ENCODE measurements at places on chromosomes 7 and 10.

- DNase-seq: no peak
Observed at GRCh38 chr7:3551536-3551935, 250.5 kb downstream of the SDK1 start.

- no peak for DNase-seq
Observed at GRCh38 chr10:42578019-42578418, 60.4 kb downstream of the ZNF33B start.

DNA sequence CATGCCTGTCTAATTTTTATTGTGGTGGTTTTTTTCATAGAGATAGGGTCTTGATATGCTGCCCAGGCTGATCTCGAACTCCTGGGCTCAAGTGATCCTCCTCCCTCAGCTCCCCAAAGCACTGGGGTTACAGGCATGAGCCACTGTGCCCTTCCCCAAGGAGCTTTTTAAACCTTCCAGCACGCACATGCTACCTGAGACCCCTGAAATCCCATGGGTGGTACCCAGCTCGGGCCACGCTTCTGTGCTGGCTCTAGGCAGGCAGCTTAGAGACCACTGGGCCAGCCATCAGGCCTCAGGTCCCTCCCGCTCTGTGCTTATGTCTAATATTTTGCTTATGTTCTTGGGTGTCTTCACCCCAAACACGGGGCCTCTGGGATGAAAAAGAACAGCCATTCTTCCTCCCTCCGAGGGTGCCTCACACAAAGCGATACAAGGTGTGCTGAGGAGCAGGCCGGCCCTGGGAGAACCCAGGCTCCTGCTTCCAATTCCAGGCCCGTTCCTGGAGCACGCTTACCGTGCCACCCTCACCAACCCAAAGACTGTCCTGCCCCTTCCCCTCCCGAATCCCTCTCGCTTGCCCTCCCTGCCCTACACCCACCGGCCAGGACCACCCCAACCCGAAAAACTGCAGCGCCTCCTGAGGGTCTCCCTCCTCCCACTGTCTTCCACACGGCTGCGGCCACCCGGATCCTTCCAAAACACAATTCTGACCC is 10.9 kb downstream of the SPOCK2 start:
- no peak for DNase-seq

- no peak for DNase-seq
Observed at GRCh38 chr10:9707216-9707615, 1310.5 kb upstream of the CELF2 start.

- no peak for DNase-seq
Observed at GRCh38 chr7:50960621-50961310, 178.1 kb upstream of the GRB10 start.

DNA sequence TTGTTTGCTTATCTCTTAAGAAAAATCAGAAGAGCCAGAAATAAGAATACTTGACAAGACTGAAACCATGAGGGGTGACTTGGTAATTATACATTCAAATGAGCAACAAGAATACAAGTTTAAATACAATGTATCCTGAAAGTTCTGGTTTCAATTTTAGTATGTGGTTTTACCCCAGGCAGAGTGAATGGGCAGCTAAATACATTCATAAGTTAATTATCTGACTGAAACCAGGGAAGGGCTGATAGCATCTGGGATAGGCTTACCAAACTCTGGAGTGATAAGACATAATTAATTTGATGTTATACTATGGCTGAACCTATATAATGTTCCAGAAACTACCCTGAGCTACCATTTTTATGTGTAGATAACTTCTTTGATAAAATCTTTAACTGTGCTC is 252.2 kb upstream of the PLXNA4 start:
- DNase-seq: no peak

DNA sequence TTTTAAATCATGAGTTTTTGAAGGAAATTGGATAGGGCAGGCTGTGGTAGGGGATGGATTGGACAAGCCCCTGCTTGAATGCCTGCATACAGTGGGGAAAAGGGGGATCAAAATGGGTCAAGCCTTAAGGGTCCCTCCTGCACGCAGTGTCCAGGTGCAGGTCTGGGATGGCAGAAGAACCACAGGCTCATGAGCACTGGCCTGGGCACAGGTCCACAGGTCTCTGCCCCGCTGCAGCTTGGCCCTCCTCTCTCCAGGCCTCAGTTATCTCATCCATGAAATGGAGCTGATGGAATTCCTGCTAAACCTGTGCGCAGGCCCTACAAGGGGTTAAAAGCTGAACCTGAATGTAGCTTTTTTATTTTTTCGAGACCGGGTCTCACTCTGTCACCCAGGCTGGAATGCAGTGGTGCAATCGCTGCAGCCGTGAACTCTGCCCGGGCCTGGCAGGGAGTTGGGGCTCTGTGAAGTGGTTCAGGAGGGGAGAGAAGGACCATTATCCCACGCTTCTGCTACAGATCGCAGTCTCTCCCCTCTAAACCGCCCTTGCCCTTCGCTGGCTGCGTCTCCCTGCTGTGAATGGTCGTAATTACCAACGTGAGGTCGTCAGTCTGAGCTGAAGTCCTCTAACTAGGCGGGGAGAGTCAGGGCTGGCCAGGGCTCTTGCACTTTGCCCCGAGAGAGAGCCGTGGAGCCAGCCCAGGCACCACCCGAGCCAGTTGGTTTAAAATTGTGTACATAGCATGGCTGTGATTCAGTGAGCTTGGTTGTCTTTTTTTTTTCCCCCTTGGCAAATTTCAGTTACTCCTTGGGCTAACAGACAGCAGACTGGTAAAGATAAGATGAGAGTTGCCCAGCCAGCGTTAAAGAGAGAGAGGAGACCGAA is 77.5 kb upstream of the GTF2I start:
- DNase-seq: no peak

Measured in left forelimb (tissue), 1 donor.